Spleen (tissue), 13 donors: ENCODE measurements at places on chromosomes 3 and 15. TPM values are rescaled to one million over a fixed set of nuclear protein-coding genes. Genes with fewer than 3 reads are reported as not detected.
A peak's percentile ranks its signal among the peaks of the same experiment; 100 is the strongest.

OSTN gene
- total RNA-seq = not detected

FOXP1 gene
- 168 TPM for total RNA-seq

ZNF621 gene
- 21.6 TPM for total RNA-seq

TUSC2 gene
- 33.6 TPM for total RNA-seq

UBP1 gene
- 71.0 TPM for total RNA-seq

GPR156 gene
- not detected for total RNA-seq

DNA sequence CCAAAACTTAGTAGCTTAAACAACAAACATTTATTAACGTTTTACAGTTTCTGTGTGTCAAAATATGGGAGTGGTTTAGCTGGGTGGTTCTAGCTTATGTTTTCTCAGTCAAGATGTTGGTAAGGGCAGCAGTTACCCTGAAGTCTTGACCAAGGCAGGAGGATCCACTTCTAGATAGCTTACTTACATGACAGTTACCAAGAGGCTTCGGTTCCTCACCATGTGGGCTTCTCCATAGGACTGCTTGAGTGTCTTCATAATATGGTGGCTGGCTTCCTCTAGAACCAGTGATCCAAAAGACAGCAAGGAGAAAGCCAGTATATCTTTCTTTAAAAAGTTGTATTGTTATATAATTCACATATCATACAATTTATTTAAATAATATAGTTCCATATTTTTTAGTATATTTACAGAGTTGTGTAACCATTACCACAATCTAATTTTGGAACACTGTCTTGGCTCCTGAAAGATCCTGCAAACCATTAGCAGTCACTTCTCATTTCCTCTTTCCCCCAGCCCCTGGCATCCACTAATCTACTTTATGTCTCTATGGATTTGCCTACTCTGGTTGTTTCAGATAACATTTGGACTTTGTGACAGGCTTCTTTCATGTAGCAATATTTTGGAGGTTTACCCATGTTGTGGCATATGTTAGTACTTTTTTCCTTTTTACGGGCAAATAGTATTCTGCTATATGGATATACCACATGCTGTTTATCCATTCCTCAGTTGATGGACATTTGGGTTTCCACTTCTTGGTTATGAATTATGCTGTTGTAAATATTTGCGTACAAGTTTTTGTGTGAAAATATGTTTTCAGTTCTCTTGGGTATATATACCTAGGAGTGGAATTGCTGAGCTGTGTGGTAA, 33.3 kb downstream of the MAPK6 start:
- H3K27ac ChIP-seq = no peak overlapping the region
- no peak overlapping the region for H3K4me3 ChIP-seq
- H3K27me3 ChIP-seq = no peaks in the 10 kb centered on the region

- no peaks in the 10 kb centered on the region for H3K36me3 ChIP-seq
- H3K27ac ChIP-seq = peak overlapping the region; percentile 57
- H3K4me3 ChIP-seq = no peak overlapping the region
- DNase-seq = peak; percentile 93
- peaks cover 72% of the 10 kb centered on the region for H3K4me1 ChIP-seq
Observed at GRCh38 chr15:63891079-63891767, 57.5 kb upstream of the HERC1 start.

- no peaks in the 10 kb centered on the region for H3K27me3 ChIP-seq
- H3K36me3 ChIP-seq = no peaks in the 10 kb centered on the region
- DNase-seq = no peak
- H3K4me3 ChIP-seq = no peak overlapping the region
- H3K27ac ChIP-seq = no peak overlapping the region
Observed at GRCh38 chr3:61729038-61729634, 167.8 kb downstream of the PTPRG start.

DNA sequence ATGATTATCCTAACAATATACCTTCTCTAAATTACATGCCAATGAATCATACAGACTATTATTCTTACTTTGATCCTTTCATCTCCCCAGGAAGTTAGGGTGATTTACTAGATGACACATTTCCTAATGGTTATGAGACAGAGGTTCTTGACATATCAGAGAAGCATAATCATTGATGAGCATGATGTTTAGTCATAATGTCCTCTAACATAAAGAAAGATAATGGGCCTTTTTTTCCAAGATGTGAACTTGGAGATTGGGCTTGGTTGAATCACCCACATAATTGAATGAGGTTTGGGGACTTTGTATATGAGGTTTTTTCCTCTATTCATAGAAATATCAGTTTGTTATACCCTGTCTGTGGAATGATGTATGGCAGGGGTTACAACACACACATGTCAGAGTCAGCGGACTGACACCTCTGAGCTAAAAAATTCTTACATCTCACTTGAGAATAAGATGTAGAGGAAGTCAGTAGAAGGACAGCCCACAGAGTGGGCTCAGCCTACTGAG, 69.7 kb upstream of the DCBLD2 start:
- H3K27ac ChIP-seq = no peak overlapping the region
- no peaks in the 10 kb centered on the region for H3K27me3 ChIP-seq
- no peak overlapping the region for H3K4me3 ChIP-seq
- H3K4me1 ChIP-seq = no peaks in the 10 kb centered on the region
- no peaks in the 10 kb centered on the region for H3K36me3 ChIP-seq

GRCh38 chr3:38214560-38214959, 49.2 kb downstream of the OXSR1 start:
- DNase-seq = no peak
- H3K4me3 ChIP-seq = no peak overlapping the region
- H3K4me1 ChIP-seq = peaks cover 20% of the 10 kb centered on the region
- no peaks in the 10 kb centered on the region for H3K27me3 ChIP-seq

DNA sequence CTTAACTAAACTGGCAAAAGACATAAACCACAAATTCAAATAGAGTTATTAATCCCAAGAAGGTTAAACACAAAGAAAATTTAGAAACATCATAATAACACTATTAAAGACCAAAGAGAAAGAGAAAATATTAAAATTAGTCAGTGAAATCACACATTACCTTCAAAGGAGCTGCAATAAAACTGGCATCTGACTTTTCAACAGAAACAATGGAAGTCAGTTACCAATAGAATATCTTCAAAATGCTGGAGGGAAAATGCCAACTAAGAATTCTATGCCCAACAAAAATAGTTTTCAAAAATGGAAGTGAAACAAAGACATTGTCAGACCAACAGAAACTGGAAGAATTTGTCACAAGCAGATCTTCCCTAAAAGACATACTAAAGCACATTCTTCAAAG, 68.7 kb upstream of the RNF7 start:
- H3K4me3 ChIP-seq = no peak overlapping the region
- no peaks in the 10 kb centered on the region for H3K36me3 ChIP-seq
- H3K4me1 ChIP-seq = peaks cover under 1% of the 10 kb centered on the region
- H3K27me3 ChIP-seq = no peaks in the 10 kb centered on the region
- no peak overlapping the region for H3K27ac ChIP-seq

- peaks cover 30% of the 10 kb centered on the region for H3K4me1 ChIP-seq
- no peak overlapping the region for H3K4me3 ChIP-seq
- DNase-seq = no peak
Observed at GRCh38 chr3:40523781-40524180, 979 bp upstream of the ZNF621 start.

- no peaks in the 10 kb centered on the region for H3K27me3 ChIP-seq
- H3K36me3 ChIP-seq = no peaks in the 10 kb centered on the region
- no peak for DNase-seq
- no peak overlapping the region for H3K27ac ChIP-seq
Observed at GRCh38 chr3:74004386-74004785, 379.6 kb upstream of the PDZRN3 start.

- no peaks in the 10 kb centered on the region for H3K27me3 ChIP-seq
- H3K36me3 ChIP-seq = no peaks in the 10 kb centered on the region
- H3K4me1 ChIP-seq = no peaks in the 10 kb centered on the region
Observed at GRCh38 chr15:47294765-47295259, 422.5 kb upstream of the SEMA6D start.

DNA sequence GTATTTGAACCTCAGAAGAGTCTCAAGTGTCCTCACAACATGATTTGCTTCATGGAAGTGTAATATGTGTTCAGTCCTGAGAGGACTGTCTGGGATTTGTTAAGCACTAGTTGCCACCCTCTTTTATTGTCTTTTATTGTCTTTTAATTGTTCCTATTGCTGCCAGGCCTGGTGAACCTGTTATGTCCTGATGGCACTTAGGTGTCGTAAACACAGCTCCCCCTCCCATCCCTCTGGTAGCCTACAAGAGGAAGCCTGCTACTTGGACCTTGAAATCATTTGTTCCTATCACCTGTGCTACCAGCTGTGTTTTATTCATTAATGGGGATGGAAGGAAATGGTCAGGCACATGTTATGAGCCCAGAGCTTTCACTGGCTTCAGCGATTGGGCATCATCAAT, 19.3 kb downstream of the CCNB2 start:
- H3K27me3 ChIP-seq = no peaks in the 10 kb centered on the region
- H3K36me3 ChIP-seq = no peaks in the 10 kb centered on the region
- DNase-seq = no peak
- no peak overlapping the region for H3K27ac ChIP-seq

DNA sequence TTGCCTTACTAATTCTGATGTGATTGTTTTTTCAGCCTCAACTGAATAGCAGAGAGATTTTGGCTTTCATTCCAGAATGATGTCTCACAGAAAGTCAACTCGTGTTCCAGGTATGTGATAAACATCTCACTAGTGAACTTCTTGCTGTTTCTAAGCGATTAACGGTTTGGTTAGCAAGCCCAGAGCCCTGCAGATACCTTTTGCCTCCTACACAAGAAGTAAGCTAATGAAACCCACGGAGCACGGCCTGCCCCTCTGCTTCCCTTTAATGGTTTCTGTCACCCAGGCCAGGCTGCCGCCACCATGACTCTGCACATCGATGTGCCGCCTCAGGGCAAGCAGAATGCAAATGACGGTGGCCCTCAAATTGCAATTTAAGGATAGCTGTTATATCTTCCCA, 155.9 kb upstream of the ICE2 start:
- no peak overlapping the region for H3K4me3 ChIP-seq
- peak; percentile 81 for DNase-seq
- H3K27ac ChIP-seq = no peak overlapping the region
- H3K27me3 ChIP-seq = no peaks in the 10 kb centered on the region

DNA sequence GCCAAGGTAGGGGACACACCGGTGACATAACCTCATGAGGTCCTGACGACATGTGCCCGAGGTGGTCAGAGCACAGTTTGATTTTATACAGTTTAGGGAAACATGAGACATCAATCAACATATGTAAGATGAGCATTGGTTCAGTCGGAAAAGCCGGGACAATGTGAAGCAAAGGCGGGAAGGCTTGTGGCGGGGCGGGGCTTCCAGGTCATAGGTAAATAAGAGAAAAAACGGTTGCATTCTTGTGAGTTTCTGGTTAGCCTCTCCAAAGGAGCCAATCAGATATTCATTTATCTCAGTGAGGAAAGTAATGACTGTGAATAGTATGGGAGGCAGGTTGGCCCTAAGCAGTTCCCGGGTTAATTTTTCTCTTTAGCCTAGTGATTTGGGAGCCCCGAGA, 271.7 kb upstream of the ATP10A start:
- H3K4me3 ChIP-seq = no peak overlapping the region
- H3K27me3 ChIP-seq = no peaks in the 10 kb centered on the region
- no peaks in the 10 kb centered on the region for H3K4me1 ChIP-seq
- H3K36me3 ChIP-seq = no peaks in the 10 kb centered on the region

- no peaks in the 10 kb centered on the region for H3K36me3 ChIP-seq
- no peak overlapping the region for H3K27ac ChIP-seq
- DNase-seq = no peak
- no peaks in the 10 kb centered on the region for H3K4me1 ChIP-seq
- no peaks in the 10 kb centered on the region for H3K27me3 ChIP-seq
Observed at GRCh38 chr3:65551945-65552344, 486.8 kb downstream of the MAGI1 start.

- no peak for DNase-seq
- H3K36me3 ChIP-seq = no peaks in the 10 kb centered on the region
- no peaks in the 10 kb centered on the region for H3K27me3 ChIP-seq
- no peak overlapping the region for H3K4me3 ChIP-seq
Observed at GRCh38 chr3:174191895-174192294, 667.2 kb upstream of the NAALADL2 start.

DNA sequence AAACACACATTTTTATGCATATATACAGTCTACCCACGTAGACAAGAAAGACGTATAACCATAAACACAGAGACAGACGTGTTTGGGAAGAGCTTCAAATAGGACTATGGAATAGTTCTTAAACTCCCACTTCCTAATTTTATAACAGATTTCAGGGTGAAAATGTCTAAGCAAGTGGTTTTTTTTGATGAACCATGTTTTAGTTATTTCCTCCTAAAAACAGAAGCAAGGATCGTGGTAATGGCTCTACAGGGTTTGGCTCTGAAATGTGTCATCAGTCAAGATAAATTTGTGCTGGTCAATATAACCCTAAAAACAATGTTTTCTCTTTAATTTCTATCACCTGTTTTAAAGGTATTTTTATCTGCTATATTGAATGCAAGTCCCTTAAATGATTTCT, 58.2 kb downstream of the FMN1 start:
- H3K27ac ChIP-seq = no peak overlapping the region
- no peak for DNase-seq
- no peaks in the 10 kb centered on the region for H3K4me1 ChIP-seq
- H3K27me3 ChIP-seq = no peaks in the 10 kb centered on the region

- no peak overlapping the region for H3K27ac ChIP-seq
- no peak for DNase-seq
- H3K4me1 ChIP-seq = peaks cover 18% of the 10 kb centered on the region
- H3K36me3 ChIP-seq = no peaks in the 10 kb centered on the region
- no peaks in the 10 kb centered on the region for H3K27me3 ChIP-seq
Observed at GRCh38 chr3:9036404-9037131, 73.3 kb upstream of the RAD18 start.

DNA sequence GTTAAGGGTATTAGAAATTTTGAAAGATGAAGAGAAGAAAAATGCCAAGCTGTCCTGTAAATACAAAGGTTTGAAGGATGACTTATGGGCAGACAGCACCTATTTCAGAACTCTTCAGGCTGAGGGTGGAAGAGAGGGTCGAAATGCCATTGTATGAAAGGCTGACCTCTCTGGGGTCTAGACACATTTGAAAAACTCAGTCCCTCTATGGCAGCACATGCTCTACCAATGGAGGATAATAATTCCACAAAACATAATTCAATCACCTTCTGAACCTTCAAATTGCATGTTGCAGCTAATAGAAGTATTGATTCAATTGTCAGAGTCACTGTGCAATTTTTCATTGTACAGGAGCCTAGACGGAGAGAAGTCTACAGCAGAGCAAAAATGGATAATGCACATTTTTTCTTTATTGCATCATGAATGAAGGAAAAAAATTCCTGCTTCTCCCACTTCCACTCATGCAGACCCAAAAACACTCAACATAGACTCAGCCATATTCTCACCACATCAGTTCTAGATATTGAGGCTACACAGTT, 569.1 kb downstream of the TBL1XR1 start:
- no peaks in the 10 kb centered on the region for H3K27me3 ChIP-seq
- DNase-seq = no peak
- no peak overlapping the region for H3K27ac ChIP-seq
- no peaks in the 10 kb centered on the region for H3K36me3 ChIP-seq
